ENCODE measurements at places on chromosomes 6 and 20. TPM values are rescaled to one million over a fixed set of nuclear protein-coding genes. Genes with fewer than 3 reads are reported as not detected.
A peak's percentile ranks its signal among the peaks of the same experiment; 100 is the strongest.

Gene C6orf15
- total RNA-seq = not detected

- DNase-seq = no peak
These were observed 33.9 kb upstream of the DSP start for GRCh38 chr6:7507600-7507999.

Gene ANKEF1
- total RNA-seq = 5.6 TPM

DNA sequence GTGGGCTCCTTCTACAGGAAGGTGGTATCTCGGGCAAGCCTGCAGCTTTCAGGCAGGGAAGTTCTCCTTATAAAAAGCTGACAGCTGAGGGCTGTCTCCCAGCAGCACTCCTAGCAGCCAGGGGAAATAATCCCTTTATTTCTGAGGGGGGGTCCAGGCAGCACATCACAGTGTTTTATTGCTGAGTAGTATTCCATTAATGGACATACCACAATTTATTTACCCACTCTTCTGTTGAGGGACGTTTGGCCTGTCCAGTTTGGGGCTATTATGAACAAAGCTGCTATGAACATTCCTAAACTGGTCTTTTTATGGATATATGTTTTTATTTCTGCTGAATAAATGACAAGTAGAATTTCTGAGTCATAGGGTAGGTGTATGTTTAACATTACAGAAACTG is 20.0 kb upstream of the PHACTR2 start:
- no peak for DNase-seq

DNA sequence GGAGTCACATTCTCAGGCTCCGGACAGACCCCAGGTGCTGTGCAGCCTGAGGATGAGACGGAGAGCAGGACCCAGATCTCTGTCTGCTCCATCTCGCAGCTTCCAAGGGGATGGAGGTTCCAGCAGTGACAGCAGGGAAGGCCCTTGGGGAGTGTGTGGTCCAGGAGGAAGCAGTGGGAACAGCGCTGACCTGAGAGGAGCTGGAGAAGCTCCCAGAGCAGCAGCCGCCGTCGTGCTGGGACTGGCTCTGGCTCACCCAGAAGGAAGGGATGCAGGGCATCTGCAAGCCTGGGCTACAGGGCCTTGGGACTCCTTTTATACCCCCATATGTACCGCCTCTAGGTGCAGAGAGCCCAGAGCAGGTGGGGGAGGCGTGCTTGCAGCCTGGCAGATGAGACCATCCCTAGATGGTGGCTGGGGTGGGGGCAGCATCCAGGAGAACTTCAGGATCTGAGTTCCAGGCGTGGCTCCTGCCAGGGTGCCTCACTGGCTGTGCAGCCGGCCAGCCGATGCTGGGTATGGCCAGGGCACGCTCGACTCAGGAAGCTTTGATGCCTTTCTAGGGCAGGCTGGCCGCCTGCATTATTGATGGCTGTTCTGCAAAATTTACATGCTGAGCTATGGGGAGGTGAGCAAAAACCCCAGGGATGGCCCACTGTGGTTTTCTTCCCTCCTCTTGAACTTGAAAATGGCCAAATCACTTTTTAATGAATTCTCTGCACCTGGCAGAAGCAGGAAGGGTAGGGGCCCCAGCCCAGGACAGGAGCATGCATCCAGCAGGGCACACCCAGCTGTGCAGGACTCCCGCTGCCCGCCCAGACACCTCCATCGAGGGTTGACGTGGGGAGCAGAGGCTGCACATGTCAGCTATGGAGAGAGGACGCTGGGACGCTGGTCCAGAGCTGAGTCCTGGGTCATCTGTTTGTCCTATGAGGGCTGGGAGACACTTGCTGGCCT is 179.6 kb downstream of the TAF4 start:
- no peak for DNase-seq

DNA sequence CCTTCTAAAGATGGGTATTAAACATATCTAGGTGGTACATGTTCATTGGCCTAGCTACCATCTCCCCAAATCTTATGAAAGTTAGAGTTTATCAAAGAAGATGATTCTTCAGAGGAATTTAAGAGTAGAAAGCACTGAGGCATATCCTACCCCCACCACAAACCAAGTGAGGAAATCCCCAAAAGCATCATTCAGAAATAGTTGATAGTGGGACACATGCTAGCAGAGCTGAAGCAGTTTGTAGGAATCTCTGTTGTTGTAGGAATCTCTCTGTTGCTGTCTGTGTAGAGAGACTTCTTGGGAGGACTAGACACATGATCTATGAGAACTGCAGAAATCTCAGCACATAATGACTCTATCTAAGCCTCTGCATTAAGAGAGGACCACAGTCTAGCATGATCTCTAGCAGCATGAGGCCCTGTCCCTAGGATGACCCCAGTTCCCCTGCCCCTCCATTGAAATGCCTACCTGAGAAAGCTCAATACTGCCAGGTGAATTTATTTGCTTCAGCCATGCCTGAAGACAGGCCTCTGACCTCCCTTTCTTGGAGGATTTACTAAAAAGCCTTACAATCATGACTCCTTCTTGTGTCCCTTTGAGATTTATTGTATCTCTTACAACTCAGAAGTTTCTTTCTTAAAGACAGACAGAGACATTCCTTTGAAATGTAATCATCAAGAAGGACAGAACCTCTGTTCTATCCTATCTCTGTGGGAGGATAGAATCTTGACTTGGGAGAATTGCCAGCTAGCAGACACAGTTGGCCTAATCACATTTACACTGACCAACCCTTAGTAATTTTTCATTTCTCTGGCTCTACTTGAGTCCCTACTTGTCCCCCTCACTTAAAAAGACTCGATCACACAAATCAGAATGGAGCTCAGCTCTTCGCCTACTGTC is 582.4 kb downstream of the PHF3 start:
- DNase-seq = peak; percentile 13

Gene SAMD3
- total RNA-seq = not detected

GRCh38 chr6:88813045-88813444 is 150.4 kb downstream of the RNGTT start:
- no peak for DNase-seq

- no peak for DNase-seq
These were observed 251.0 kb downstream of the UST start for GRCh38 chr6:148997865-148998264.

Gene HLA-DOA
- total RNA-seq = not detected

DNA sequence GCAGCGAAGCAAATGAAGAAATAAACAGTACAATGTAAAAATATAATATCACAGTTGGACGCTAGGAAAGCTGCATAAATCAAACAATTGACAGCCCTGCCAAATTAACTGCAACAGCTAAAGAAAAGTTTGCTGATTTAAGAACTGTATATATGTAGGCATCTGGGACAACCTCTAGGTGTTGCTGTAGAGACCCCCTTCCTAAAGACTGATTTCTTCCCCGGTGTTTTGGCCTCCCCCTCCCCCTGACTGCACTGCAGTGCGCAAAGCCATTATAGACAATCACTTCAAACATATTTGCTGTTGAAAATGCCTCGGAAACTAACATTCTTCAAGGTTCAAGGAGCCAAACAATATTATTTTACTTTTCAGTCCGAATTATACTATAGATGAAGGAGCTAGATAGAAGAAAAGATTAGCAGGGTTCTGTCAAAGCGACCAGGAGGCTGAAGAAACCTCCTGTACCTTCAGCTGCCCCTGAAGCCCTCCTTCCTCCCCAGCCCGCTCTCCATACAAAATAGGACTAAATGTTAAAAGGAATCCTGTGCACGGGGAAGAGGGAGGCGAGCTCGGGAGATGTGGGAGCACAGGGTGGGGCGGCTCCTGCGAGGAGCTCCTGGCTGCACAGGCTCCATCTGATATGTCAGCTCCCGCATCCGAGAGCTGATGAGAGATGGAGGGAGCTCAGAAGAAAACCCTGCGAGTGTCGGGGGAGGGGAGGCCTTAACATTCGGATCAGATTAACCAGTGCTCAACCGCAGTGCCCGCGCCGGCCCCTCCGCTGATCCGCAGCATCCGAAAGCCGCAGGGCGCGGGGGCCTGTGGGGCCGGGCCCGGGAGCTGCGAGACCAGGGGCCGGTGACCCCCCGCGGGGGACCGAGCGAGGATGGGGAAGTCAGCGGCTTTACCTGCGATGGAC is 822 bp downstream of the ELOVL4 start:
- DNase-seq = peak; percentile 41

GRCh38 chr6:108492131-108492766 is 68.5 kb upstream of the FOXO3 start:
- DNase-seq = peak; percentile 59

DNA sequence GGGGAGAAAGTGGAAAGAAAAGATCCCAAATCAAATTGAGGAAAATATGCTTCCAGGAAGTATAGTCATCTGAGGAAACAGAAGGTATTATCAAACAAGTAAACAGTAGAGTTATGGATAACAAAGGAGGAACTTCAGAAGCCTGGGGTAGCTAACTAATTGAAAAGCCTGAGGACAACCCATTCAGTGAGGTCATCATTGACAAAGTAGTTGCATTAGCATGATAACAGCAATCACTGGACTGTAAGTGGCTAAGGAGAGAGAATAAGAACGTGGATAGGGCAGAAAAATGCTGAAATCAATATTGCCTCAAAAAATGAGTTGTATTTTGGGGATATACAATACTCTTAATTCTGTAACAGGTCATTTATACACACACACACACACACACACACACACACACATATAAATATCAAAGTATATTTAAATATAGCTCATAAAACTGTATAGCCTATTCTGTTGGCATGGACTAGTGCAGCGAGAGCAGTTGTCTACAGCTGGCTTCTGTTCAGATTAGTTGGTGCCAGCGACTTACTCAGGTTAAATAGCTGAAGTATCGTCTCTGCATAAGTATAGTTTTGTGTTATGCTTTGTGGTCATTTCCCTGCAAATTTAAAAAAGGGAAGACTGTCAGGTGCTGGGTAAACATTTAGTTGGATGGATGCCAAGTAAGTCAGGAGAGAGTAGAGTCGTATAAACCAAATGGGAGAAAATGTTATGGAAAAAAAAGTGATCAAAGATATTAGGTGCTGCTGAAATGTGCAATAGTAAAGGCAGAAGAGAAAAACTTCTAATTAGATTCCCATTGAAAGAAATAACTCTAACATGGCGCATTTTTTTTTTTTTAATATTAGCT is 33.8 kb upstream of the CTAGE9 start:
- no peak for DNase-seq

- DNase-seq = no peak
These were observed 20.0 kb downstream of the PRPF6 start for GRCh38 chr20:64000906-64001305.

Gene C20orf202
- not detected for total RNA-seq

GRCh38 chr6:17012421-17013225 is 89.2 kb upstream of the STMND1 start:
- DNase-seq = no peak

DNA sequence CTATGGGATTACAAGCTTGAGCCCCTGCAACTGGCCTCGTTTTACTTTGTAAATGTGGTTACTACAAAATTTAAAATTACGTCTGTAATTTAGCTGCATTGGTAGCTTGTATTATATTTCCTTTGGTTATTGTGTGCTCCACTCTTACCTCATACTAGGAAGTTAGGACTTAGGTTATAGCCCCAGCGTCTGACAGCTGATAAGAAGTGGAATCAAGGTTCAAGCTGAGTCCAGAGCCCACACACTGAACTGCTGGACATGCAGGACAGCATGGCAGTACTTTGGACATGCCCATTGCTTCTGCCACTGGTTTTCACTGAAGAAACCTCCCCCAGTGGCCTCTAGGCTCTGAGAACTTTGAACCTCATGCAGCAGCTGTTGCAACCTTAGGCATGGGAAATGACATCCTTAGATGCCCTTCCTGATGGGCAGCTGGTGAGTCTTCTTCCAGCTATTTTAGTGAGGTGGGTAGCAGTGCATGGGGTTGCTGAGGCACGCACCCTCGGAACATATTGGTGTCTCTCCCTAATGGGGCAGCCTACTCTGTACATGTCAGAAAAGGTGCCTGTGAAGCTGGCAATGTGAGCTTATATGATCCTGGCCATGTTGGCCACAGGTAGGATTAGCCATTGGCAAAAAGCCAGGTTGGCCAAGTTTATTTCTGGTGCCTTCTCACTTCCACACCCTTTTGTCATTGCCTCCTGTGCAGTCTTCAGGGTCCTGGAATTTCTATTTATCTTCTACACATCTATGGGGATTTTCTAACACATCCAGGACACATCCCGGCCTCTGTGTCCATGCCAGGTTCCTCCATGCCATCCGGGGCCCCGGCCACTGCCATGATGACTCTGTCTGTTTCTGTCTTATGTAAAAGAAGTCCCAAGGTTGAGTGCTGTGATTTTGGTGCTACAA is 85.3 kb downstream of the CDS2 start:
- DNase-seq = no peak

GRCh38 chr6:5937936-5938706 is 68.6 kb downstream of the NRN1 start:
- no peak for DNase-seq

GRCh38 chr20:57212534-57213276 is 53.7 kb downstream of the BMP7 start:
- DNase-seq = peak; percentile 88

DNA sequence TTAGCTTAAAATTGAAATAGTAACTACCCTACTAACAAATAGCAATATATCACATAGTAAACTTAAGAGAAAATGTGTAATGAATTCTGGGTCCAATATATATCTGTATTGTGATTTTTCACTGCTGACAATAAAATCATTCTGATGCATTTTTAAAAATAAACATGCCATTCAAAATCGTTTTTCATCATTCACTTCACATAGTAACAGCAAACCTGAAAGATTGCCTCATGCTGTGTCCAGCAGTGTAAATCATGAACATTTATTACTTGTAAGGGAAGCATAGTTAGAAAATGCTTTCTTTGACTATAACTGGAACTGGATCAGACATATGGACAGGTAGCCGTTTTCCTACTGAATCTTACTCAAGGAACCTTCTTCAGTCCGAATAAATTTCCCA is 446.1 kb downstream of the UTRN start:
- DNase-seq = no peak

Gene LYRM2
- 43.8 TPM for total RNA-seq

Gene MEP1A
- total RNA-seq = not detected

Gene ENPP3
- not detected for total RNA-seq

DNA sequence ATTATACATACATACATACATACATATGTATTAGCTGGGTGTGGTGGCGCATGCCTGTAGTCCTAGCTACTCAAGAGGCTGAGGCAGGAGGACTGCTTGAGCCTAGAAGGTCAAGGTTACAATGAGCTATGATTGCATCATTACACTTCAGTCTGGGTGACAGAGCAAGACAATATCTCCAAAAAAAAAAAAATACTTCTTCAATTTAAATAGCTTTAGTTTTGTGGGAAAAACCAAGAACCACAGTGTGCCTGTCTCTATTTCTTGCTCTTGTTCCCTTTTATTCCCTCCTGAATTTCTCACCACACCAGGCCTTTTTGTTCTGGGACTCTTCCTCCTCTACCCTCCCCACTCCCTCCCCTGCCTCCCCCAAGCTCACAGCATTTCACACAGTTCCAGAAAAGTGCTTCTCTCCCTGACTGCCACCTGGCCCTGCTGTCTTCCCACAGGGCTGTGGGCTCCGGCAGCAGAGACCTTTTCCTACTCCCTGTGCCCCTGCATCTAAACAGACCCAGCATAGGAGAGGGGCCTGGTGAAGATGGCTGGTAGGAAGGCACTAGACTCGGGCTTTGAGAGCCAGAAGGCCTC is 1.3 kb downstream of the C20orf203 start:
- no peak for DNase-seq

- no peak for DNase-seq
These were observed 84.5 kb downstream of the JARID2 start for GRCh38 chr6:15330174-15330944.
